ENCODE measurements at places on chromosomes 11 and 22.

- peak; percentile 99 for DNase-seq
Measured at GRCh38 chr11:113875234-113876073, at the start of gene USP28. USP28 (minus strand) TSS chr11:113875572; CDS start chr11:113875501, 71 bp downstream.

DNA sequence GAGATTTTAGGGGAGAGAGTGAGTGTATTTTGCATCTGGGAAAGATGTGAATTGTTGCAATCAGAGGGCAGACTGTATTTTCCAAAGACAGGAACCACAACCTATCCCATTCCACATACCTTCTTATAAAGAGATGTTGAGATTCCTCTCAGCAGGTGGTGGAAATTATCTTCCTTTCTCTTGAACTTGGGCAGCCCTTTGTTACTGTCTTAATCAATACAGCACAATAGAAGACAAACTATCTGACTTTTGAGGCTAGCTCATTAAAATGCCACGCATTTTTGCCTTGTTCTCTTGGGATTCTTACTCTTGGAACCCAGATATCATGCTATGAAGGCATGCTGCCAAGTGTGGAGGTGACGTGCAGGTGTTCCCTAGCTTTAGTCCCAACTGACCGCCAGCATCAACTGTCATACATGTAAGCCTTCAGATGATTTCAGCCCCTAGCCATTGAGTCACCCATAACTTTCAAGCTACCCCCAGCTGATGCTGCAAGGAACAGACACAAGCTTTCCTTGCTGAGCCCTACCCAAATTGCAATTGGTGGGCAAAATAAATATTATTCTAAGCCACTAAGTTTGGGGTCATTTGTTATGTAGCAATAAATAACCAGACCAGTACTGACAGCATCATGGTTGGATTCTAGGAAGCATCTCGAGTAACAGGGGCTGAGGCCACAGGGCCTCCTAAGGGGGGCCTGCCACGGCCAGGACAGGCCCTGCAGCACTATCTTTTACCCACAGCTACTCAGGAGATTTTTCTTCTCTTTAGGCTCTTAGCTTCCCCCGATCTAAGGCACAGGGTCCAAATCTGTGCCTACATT is 63.0 kb downstream of the RPL27A start:
- no peak for DNase-seq

GRCh38 chr11:69080257-69080995 is 31.7 kb downstream of the TPCN2 start:
- peak; percentile 89 for DNase-seq

GRCh38 chr11:126217491-126217890 is 5.9 kb downstream of the FAM118B start:
- no peak for DNase-seq

- DNase-seq = no peak
Measured at GRCh38 chr11:7548659-7549274, 35.0 kb downstream of the PPFIBP2 start.

DNA sequence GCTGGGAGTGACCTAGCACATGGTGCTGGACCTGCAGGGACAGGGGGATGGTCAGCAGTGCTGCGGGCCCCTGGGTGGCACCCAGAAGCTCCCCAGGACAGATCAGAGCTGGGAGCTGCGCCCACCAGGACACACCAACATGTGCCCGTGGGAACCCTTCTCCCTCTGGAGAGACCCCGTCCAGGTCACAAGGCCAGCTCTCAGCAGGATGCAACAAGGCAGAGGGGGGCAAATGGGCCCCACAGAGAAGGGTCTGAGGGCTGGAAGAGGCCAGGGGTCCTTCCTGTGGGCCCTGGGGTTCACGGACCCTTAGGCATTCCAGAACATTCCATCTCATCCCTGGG is 6.2 kb downstream of the DUSP8 start:
- DNase-seq = no peak

GRCh38 chr11:80925321-80925720 is 1484.5 kb upstream of the TENM4 start:
- no peak for DNase-seq

DNA sequence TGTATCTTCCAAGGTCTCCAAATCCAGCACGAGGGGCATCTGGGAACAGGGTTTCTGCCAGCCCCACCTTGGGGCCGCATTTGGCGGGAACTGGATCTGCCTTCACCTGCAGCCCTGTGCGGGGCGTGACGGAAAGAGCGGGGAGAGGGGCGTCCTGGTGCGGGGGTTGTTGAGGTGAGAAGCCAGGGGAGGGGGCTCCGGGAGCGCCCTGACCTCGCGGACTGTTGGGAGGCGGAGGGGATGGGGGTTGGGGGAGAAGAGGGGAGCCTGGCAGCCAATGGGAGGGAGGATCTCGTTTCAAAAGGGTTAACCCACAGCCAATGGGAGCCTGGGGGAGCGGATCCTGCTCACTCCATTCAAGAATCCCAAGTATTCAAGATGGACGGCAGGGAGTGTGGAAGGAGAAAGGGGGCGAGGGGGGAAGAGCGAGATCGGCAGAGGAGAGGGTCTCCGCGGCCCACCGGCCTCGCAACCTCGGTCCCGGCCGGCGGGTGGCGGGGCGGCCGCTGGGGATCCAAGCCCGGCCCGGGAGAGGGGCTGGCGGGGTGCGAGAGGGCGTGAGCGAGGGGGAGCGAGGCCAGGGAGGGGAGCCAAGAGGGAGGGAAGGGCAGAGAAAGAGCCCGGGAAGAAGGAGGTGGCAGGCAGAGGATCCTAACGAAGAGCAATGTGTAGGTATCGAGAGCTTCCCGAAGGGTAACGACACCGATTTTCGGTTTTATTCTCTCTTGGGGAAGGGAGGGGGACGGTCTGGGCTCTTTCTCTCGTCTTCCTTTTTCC is 11.5 kb downstream of the YPEL4 start:
- DNase-seq = peak; percentile 89

DNA sequence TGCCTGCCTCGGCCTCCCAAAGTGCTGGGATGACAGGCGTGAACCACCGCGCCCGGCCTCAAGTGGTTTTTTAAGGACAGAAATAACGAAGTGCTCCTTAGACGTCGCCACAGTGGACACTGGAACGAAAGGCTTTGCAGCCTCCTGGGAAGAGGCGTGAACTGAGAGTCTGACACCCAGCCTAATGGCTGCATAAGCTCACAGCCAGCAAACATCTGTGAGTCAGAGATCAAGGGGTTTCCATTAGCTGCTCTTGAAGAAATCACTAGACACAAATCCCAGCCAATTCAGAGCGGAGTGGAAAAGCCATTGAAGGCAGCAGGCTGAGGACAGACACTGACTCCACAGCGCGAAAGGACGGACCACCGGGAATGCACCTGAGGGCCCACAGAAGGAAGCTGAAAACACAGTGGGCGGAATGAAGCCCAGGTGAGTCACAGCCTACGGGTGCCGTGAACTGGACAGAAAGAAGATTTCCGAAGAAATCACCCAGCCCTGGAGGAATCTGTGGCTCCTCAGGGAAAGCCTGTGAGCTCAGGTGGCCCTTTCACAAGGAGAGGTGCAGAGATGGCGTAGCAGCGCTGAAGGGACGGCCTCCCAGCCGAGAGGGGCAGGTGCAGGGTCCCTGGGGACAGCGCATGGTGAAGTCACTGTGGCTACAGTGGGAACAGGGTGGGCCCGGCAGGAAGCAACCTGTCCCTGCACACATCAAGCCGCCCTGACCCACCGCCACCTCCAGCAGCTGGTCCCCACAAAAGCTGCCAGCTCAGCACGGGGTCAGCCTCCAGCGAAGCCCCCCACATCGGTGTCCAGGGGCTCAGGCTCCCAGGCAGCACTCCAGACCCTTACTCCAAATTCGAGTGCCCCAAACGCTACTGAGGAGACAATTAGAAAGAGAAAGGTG is 11.6 kb downstream of the LMNTD2 start:
- DNase-seq = no peak

DNA sequence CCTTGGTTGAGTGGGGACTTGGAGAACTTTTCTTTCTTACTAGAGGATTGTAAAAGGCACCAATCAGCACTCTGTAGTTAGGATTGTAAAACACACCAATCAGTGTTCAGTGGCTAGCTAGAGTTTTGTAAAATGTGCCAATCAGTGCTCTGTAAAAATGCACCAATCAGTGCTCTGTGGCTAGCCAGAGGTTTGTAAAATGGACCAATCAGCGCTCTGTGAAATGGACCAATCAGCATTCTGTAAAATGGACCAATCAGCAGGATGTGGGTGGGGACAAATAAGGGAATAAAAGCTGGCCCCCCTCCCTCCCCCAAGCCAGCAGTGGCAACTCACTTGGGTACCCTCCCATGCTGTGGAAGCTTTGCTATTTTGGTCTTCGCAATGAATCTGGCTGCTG is 5.5 kb upstream of the DRG1 start:
- DNase-seq = no peak

- no peak for DNase-seq
Measured at GRCh38 chr22:44988671-44989070, 21.1 kb downstream of the PHF21B start.

DNA sequence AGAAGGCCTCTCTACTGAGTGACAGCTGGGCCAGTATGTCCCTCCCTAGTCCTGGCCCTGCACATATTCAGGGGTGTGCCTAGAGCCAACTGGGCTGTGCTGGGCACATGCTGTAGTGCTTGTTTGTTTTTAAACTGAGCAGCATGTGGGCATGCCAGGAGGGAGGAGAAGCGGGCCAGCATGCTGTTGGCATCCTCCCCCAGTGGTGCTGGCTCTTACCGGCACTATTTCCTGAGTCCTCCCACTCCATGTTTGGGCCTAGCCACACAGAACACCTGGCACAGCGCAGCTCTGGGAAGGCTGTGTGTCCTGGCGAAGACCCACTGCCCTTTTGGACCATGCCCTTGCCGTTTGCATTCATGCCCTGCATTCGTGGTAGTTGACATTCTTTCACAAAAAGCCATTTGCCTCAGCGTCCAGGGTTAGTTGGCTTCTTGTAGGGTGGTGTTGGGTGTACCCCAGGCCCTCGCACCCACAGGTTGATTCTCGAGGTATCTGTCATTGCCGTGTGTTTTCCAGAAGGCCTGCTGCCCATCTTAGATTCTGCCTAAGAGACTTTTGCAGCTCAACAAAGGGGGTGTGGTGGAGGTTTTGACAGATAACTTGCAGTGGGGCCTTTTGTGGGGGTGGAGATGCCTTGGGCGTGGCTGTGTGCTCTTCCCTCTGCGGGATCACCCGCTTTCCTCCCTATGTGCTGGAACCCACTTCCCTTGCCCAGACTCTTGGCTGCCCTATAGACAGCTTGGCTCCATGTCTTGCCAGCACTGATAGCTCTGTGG is 13.6 kb downstream of the DGCR8 start:
- no peak for DNase-seq

- no peak for DNase-seq
Measured at GRCh38 chr11:90309693-90310092, 86.8 kb upstream of the CHORDC1 start.

- DNase-seq = no peak
Measured at GRCh38 chr22:46684706-46685105, 53.3 kb downstream of the CERK start.

DNA sequence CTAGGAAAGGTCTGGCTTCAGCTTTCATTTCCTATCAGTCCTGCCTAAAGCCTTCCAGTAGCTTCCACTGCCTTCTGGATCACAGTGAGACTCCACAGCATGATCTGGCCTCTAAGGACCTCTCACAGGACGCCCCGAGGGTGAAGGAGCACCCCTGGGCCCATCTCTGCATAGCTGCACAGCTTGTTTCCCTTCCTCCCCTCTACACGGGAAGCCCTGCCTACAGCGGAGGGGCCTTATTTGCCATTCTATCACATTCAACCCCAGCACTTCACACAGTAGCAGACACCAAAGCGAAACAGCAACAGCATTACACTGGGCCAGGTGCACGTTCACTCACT is 162.3 kb upstream of the GRK3 start:
- no peak for DNase-seq

DNA sequence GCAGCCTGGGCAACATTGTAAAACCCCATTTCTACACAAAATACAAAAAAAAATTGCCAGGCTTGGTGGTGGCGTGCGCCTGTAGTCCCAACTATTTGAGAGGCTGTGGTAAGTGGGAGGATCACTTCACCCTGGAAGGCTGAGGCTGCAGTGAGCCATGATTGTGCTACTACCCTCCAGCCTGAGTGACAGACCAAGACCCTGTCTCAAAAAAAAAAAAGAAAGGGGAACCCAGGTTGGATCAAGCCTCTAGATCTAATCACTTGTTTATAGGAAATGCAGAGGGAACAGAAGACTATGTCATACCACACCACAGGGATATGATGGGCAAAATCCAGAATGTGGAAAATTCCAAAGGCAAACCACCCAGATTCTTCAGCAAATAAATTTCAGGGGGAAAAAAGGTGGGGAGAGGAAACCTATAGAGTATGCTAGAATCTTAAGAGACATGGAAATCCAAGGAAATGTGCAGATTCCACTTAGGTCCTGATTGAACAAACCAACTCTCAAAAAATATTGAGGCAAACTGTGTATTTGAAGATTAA is 16.5 kb upstream of the MALAT1 start:
- no peak for DNase-seq

- DNase-seq = no peak
Measured at GRCh38 chr11:84687433-84687832, 939.7 kb downstream of the DLG2 start.

- DNase-seq = no peak
Measured at GRCh38 chr22:30668386-30668710, 673 bp upstream of the DUSP18 start.

DNA sequence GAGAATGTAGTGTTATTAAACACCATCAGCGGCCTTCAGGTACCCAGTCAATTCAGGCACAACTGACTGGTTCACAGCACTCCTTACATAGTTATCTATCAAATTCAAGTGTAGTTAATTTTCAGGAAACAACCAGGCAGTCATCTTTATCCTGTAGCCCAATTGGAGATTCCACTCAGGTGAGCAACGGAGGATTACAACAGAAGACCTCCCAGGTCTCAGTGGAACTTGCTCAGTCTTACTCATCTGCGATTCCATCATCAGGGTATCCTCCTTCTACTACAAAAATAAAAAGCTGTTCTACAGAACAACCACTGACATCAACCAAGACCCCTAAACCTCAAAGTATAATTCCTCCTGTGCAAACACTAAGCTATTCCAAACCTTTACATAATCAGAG is 39.6 kb downstream of the QSER1 start:
- DNase-seq = no peak

- no peak for DNase-seq
Measured at GRCh38 chr11:86068138-86068871, 579 bp downstream of the PICALM start.

GRCh38 chr22:20428496-20429253 is 8.9 kb downstream of the SCARF2 start:
- no peak for DNase-seq

DNA sequence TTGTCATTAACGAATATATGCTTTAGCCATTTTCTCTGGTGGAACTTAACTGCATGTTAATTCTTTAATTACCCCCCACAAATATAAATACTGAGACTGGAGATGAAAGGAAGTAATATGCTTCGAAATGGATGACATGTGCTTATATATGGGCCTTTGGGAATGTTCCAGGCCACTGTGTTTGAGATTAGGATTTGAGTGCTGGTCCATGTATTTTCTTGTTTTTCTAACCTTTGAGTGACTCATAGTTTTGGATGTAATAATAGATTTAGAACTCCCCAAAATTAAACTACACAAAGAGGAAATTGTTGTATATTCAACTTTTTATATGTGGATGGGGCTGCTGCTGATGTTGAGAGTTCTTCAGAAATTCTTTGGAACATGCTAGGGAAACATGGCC is 54.2 kb downstream of the EXT2 start:
- DNase-seq = no peak
